ENCODE measurements at places on chromosomes 3 and 15.

- DNase-seq, result no peak
These were observed 7.5 kb upstream of the ITGA11 start for GRCh38 chr15:68439506-68439905.

GRCh38 chr3:9455596-9456131 is 58.2 kb downstream of the SETD5 start:
- no peak for DNase-seq

DNA sequence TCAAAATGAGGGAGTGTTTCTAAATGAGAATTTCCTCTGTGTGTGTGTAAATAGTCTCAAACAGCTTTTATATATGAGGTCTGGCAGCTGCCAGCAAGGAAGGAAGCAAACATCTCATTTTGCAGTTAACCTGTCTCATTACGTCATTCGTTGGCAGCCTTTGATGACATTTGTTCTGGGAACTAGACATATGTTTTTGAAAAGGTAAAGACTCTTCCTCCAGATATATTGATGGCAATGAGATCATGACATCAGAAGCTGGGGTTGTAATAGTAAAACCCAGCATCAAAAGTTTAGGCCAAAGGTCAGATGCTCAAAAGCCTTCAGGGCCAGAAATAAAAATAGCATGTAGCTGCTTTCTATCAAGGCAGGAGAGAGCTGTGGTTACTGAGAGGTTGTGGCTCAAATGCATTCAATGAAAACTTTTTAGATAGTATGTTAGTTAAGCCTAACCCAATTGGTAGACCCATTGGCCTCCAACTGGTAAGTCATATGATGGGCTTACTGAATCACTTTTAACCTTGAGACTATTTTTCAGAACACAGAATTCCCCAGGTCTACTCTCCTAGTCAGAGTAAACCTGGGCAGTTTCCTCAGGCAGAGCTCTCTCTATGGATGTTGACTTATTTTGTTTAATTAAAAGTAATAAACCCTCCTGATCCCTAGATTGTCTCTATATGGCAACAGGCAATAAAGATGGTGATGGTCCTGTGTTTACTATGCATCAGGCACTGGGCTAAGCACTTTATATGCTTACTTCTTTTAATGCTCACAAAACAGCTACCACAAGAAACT is 386.5 kb upstream of the CFAP20DC start:
- no peak for DNase-seq

- DNase-seq, result no peak
These were observed 281.9 kb upstream of the LRRFIP2 start for GRCh38 chr3:37456270-37456708.

DNA sequence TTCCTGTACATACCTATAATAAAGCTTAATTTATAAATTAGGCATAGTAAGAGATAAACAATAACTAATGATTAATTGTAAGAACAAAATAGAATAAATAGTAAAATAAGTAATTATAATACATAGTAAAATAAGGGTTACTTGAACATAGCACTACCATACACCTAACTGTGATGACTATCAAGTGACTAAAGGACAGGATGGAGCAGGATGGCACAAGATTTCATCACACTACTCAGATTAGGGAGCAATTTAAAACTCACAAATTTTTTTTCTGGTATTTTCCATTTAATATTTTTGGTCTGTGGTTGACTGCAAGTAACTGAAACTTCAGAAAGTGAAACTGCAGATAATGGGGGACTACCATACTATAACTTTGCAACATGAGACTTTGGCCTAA is 14.8 kb downstream of the RFX7 start:
- DNase-seq, result no peak

DNA sequence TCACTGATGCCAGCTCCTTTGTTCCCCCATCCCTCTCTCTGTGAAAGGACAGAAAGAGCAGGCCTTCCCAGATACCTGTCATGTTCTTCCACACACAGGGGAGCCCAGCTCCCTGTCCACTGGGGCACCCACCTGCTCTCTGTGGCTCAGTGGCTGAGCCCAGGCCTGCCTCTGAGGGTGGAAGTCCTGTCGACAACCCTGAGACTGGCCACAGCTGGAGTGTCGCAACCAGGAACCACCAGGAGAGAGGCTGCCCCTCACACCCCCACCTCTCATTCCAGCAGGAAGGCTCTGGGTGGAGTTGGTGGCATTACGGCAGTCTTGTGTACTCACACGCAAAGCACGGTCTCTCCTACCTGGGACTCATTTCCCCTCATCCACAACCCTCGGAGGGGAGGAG is 66.3 kb downstream of the MEGF11 start:
- DNase-seq, result no peak
